ENCODE measurements at places on chromosomes 16 and 17.

- DNase-seq, result no peak
Observed at GRCh38 chr17:36059406-36059805, 4.7 kb upstream of the CCL18 start.

GRCh38 chr17:29835435-29836351, 94.3 kb downstream of the SSH2 start:
- DNase-seq, result no peak

DNA sequence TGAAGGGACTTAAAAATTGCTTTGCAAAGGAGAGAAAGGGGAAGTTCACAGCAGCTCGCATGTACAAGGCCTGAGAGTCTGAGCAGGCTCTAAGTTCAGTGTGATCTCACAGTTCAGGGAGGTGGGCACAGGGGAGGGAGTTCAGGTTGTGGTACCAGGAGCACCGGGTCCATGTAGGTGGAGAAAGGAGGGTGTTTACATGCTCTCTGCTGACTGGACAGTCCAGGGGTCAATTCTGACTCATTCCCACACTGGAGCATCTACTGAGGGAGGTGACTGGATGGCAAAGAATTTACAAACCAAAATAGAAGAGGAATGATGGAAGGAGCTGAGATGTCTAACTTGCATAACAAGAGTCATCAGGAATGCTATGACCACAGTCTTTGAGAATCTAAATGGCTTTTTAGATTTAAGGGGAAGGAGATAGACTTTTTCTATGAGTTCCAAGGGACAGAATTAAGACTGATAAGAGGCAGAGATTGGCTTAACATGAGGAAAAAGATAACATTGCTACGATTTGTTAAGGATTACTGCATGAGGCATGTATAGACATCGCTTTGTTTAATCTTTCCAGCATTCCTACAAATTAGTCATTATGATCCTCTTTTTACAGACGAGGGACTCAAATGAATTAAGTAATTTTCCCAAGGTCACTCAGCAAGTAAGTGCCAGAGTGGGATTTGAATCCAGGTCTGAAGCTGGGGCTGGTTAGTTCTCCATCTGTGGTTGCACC, 29.9 kb downstream of the MIS12 start:
- DNase-seq, result peak; percentile 98

DNA sequence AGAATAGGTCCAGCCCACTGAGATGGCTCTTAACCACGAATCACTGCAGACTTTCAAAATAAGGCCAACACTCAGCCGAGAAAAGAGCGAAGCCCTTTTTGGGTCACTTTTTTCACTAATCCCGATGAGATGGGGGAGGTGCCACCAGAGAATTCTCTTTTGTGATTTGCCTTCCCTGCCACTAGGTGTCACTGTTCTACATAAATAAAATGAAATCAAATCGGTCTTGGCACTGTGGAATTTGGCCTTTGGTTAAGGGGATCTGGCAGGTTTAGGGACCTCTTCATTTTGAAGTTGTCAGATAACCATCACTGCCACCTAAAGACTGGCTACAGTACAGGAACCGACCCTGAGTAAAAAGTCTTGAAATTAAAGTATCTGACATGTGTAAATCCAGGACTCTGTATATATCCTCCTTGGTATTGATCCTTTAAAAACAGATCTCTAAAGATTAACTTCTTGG, 147.0 kb downstream of the HS3ST4 start:
- DNase-seq, result peak; percentile 61

DNA sequence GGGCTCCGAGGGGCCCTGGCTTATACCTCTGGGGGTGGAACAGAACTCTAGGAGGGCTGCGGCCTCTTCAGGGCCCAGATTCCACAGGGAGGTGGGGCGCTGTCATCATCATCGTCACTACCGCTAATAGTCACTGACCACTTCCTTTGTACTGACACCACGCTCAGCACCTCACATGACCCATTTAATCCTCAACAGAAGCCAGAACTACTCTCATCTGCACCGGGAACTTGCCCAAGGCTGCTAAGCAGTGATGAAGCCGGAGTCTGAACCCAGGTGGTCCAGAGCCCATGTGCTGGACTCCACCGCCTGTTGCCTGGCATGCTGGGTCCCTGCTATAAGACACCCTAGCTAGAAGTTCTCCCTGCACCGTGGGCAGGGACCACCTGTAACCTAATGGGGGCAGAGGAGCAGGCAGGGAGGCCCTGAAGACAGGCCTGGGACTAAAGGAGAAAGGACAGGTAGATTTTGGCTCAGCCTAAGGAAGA, 12.0 kb downstream of the UNC13D start:
- peak; percentile 70 for DNase-seq

- no peak for DNase-seq
Observed at GRCh38 chr16:3727806-3728381, 10.6 kb upstream of the TRAP1 start.

- no peak for DNase-seq
Observed at GRCh38 chr16:11187522-11188023, 68.4 kb downstream of the SOCS1 start.

GRCh38 chr17:61239953-61240352, 159.7 kb upstream of the TBX2 start:
- DNase-seq, result no peak
